ENCODE measurements at places on chromosomes 3 and 15. TPM values are rescaled to one million over a fixed set of nuclear protein-coding genes. Genes with fewer than 3 reads are reported as not detected.

DNASE1L3 gene
- 1.7 TPM for polyA plus RNA-seq

GOLGA6L7 gene
- polyA plus RNA-seq, result not detected

FAM174B gene
- 1.4 TPM for polyA plus RNA-seq

OR4F6 gene
- not detected for polyA plus RNA-seq

CHST13 gene
- not detected for polyA plus RNA-seq

PSTPIP1 gene
- polyA plus RNA-seq, result 37.3 TPM

TRIM42 gene
- not detected for polyA plus RNA-seq

PEX5L gene
- not detected for polyA plus RNA-seq

C2CD4A gene
- not detected for polyA plus RNA-seq

ISL2 gene
- 0.89 TPM for polyA plus RNA-seq

ZNF502 gene
- 1.9 TPM for polyA plus RNA-seq

LRTM1 gene
- polyA plus RNA-seq, result not detected

EIF4A2 gene
- polyA plus RNA-seq, result 220 TPM

CHAC1 gene
- polyA plus RNA-seq, result 0.84 TPM

OXTR gene
- 0.14 TPM for polyA plus RNA-seq

SLC22A14 gene
- not detected for polyA plus RNA-seq

ZIC1 gene
- polyA plus RNA-seq, result not detected

OR5H6 gene
- polyA plus RNA-seq, result not detected

GOLGA6L2 gene
- polyA plus RNA-seq, result not detected

SEMA3G gene
- polyA plus RNA-seq, result 0.04 TPM

KLHL40 gene
- not detected for polyA plus RNA-seq

ST3GAL6 gene
- not detected for polyA plus RNA-seq

P2RY12 gene
- 1.7 TPM for polyA plus RNA-seq

TNFSF10 gene
- polyA plus RNA-seq, result 33.5 TPM

PTX3 gene
- not detected for polyA plus RNA-seq

MCF2L2 gene
- polyA plus RNA-seq, result 0.15 TPM

ZNF619 gene
- polyA plus RNA-seq, result 3.7 TPM

CPA3 gene
- polyA plus RNA-seq, result not detected

TLR9 gene
- 10.4 TPM for polyA plus RNA-seq

Measured in IgD-negative memory B cell (primary cell).